Breast epithelium (tissue), 4 donors: ENCODE measurements at places on chromosomes 13 and 19. TPM values are rescaled to one million over a fixed set of nuclear protein-coding genes. Genes with fewer than 3 reads are reported as not detected.

DNA sequence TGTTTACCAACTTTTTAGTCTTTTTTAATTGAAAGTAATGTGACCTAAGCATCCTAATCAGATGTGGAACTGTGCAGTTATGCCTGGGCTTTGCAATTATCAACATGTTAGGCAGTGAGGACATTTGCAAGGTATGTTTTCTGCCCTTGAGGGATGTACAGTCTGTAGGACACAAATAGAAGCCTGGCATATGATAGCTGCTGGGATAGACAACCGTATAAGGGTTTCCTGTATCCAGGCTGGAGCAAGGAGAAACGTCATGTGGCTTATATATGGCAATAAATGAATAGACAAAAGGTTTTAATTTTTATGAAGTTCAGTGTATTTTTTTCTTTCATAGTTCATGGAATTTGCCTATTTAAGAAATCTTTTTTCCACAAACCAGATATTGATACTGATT is 2.0 kb upstream of the VPS36 start:
- DNase-seq, result no peak

DNA sequence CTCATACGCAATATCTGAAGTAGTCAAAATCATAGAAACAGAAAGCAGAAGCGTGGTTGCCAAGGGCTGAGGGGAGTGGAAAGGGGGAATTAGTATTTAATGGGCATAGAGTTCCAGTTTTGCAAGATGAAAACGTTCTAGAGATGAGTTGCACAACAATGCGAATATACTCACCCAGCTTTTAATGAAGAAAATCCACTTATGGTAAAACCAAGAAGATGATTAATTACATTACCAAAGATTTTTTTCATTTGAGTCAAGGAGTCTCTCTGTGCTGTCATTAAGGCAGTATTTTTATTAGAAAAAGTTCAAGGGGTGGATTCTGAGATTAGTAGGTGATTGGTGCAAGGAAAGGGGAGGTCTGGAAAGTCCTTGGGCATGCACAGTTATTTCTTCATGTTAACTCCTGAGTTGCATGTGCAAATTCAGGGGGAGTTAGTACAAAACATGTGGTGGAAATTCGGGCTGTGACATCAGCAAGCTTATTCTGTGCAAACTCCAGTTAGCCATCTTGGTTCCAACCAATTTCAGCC is 6.9 kb upstream of the CBY2 start:
- no peak for DNase-seq

- no peak for DNase-seq
Measured at GRCh38 chr19:13069415-13070359, 33.0 kb downstream of the LYL1 start.

Gene IFNL1
- total RNA-seq, result not detected

Gene ZNF845
- total RNA-seq, result 12.4 TPM

Gene CPAMD8
- 9.5 TPM for total RNA-seq

Gene LHB
- total RNA-seq, result not detected

GRCh38 chr13:24181991-24182702 is 21.6 kb downstream of the SPATA13 start:
- DNase-seq, result no peak

GRCh38 chr19:49468746-49469447 is 5.1 kb upstream of the FLT3LG start:
- no peak for DNase-seq

DNA sequence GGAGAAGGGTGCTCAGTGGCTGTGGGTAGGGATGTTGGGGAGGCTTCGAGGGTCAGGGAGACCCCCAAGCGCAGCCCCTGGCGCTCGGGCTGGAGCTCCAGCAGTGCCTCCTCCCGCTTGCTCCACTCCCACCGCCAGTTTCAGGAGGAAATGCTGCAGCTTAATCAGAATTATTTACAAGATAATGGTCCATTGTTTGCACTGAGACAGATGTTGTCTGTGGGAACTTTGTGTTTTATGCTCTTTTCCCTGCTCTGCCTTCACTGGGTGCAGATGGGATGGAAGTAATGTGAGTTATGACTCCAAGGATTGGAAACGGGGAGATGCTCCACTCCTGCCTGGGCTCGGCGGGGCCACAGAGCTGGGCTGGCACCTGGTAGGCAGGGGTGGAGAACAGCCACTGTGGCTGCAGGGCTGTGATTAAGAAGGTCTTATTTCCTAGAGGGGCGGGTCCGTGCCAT is 192.4 kb downstream of the ZNF536 start:
- DNase-seq, result no peak

DNA sequence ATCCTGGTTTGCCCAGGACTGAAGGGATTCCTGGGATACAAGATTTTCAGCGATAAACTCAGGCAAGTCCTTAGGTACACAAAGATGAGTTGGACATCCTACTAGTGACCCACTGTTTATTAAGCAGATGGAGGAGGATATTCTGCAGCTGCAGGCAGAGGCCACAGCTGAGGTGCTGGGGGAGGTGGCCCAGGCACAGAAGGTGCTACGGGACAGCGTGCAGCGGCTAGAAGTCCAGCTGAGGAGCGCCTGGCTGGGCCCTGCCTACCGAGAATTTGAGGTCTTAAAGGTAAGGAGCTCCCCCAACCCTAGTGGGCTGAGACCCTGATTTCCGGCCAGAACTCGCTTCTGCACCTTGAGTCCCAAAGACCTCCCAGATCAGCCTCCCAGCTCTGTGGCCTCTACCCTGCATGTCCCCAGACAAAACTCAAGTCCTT is 607 bp downstream of the ANGPTL8 start:
- no peak for DNase-seq

GRCh38 chr13:42847891-42848663 is 66.7 kb downstream of the FAM216B start:
- DNase-seq, result no peak

DNA sequence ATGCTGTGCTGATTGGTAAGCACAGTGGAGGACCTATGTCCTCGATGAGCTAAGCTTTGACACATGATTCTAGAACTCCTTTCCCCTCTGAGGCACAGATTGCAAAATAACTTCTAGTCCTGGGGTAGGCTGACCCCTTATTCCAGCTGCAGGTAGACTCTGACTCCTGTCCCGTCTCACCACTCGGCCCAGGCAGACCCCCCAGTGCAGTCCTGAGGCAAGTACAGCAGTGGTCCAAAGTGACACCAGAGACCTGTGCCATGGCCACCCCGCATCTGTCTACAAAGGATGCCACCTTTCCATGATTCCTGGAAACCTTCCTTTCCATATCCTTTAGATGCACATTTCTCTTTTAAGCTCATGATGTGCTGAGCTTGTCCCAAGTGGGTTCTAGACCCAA is 482.5 kb downstream of the ZNF536 start:
- no peak for DNase-seq
